ENCODE measurements at places on chromosomes 2 and 18.
A peak's percentile ranks its signal among the peaks of the same experiment; 100 is the strongest.

DNA sequence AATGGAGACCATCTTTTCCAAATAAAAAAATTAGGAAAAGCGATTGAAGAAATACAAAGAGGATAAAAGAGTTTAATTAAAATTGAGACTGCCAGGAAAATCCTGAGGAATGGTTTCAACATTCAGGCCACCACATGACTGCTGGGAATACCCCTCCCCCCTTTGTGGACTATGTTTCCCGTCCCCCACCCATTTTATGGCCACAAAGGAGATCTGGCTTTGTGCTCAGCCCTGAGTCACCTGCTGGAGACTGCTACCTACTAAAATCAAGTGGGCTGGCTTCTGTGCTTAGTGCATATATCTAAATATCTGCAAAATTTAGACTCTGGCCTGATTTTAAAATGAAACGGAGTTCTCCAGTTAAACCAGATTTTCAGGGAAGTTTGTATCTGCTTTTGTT lies 10.1 kb downstream of the RND3 start:
- no peak for DNase-seq

DNA sequence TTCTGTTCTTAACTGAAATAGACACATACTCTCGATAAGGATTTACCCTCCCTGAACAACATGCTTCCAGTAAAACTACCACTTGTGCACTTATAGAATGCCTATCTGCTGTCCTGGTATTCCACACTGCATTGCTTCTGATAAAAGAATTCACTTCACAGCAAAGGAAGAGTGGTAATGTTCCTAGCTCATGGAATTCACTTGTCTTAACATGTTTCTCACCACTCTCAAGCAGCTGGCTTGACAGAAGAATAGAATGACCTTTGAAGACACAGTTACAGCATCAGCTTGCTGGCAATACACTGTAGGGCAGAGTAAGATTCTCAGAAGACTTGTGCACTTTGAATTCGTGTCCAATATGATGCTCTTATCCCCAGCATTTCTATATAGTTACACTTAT lies 524.1 kb upstream of the CNTNAP5 start:
- DNase-seq = no peak

DNA sequence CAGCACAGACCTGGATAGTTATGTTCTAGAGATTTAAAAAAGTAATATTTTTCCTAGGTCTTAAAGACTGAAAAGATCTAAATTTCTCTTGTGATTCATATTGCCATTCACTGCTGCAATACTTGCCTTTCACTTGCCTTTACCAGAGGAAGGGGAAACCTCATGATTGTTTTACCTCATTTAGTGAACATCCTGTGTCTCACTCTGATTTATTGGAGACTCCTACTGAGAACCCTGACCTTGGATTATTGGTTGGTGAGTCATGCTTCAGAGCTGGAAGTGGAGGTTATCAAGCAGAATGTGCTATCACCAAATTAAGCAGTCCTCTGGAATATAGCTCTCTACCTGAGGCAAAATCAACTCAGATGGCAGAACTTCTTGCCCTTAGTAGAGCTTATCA lies 500.5 kb downstream of the TSN start:
- no peak for DNase-seq

GRCh38 chr2:72036595-72036994 lies 111.1 kb downstream of the CYP26B1 start:
- DNase-seq = no peak

DNA sequence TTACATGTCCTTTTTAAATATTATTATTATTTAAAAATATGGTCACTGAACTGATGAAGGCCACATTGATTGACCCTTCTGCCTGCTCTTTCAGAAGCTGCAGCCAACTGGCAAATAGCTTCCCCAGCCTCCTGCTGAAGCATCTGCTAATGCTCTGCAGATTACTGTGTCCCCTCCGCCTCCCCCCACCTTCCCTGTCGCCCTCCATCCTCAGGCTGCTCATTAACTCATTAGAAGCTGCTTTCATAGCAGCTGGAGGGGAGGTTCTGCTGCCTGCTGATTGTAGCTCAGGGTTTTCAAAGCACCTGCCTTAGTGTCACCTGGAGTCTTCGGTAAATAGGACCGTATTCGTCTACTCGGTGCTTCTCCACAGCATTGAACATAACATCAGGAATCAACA lies 24.8 kb upstream of the LMAN1 start:
- DNase-seq = no peak

DNA sequence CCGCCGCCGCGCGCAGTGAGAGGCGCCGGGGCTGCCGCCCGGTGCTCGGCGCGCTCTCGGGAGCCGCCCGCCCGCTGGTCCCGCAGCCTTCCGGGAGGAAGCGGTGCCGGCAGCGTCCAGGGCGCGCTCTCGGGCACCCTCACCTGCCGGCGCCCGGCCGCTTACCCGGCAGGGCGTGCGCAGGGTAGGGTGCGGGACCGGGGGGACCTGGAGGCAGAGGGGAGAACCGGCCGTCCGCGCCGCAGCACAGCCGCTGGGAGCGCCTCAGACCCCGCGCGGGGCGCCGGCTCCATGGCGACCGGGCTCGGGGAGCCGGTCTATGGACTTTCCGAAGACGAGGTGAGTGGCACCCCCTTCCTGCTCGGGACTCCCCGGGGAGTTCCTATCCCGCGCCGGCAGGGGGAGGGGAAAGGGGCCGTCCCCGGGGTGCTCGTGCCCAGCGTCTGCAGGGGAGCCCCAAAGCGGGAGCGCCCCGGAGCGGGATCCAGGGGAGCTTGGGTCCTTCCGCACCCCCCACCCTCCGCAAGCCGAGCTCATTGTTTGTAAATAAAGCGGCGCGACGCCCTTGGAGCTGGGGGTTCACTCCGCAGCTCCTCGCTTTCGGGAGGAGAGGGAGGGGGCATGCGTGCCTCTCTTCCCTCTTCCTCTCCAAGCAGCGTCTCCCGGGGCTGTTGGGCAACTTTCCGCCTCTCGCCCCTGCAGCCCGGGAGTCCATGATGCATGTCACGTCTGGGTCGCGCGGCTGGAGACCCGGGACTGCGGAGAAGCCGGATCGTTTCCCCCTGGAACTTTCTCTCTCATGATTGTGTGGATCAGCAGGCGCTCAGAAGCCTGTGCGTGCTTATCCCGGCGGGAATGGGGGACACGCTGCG lies 580 bp downstream of the NEDD4L start:
- peak; percentile 48 for DNase-seq

- no peak for DNase-seq
Observed at GRCh38 chr2:56505885-56506284, 322.1 kb downstream of the CCDC85A start.

DNA sequence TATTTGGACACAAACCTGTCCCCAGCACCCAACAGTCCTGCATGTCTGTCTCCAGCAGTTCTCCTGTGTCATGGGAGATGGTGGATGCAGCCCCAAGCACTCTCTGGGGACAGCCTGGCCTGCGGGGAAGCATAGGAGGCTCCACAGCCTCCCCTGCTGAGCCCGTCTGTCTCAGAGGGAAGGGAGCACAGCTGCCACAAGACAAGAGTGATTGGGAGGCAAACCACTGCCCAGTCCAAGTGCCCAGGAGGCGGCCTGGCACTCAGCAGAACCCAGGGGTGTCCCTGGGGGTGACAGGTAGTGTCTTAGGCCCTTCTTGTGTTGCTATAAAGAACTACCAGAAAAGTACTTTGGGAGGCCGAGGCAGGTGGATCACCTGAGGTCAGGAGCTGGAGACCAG lies 211.2 kb upstream of the MYT1L start:
- DNase-seq = no peak

- no peak for DNase-seq
Observed at GRCh38 chr18:74142252-74142651, 5.4 kb downstream of the FBXO15 start.

GRCh38 chr18:9419956-9420631 lies 55.2 kb upstream of the RALBP1 start:
- no peak for DNase-seq

DNA sequence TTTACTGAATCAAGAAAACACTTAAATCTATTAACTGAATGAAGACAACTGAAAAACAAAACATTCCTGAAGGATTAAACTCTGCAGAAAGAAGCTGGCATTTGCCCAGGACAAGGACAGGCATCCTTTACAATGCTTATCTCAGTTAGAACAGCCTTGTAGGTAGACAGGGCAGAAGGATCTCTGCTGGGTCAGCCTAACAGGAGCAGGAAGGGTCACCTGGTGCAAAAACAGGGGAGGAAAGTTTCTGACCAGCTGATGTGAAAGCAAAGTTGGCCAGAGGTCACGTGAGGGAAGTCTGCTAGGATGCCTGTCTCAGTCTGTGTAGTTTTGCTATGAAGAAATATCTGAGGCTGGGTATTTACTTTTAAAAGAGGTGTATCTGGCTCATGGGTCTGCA lies 348.6 kb downstream of the ANAPC1 start:
- no peak for DNase-seq

DNA sequence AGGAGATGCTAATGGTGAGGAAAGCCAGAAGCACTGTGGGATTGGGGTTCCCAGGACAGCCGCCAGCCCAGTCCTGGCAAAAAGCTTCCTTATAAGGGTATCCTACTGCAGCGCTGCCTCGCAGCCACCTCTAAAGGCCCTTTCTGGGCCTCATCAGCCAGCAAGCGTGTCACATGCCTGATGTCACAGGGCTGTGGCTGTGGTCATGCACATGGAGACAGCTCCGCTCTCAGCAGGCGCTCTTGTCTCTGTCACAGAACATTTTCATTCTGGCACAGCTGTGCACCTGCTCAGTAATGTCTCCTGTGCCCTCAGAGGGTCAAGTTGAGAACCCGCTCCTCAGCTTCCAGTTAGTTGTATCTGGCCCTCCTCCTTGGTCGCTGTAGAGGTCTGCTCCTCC lies 17.7 kb upstream of the MAL start:
- DNase-seq = peak; percentile 54

DNA sequence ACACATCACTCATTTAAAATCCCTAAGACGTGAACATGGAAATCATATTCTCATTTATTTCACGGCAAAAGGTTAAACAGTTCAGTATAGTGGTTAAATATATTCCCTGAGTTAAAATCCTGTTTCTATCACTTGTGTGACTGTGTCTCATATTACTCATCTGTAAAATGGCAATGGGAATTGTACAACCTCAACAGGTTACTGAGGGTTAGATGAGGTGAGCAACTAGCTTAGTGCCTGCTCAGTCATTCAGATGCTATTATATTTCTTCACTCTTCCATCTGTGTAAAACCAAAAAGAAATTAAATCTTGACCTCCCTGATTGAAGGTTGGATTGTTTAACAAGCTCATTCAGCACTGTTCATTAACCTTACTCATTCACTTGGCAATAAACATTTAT lies 212.4 kb upstream of the STK17B start:
- no peak for DNase-seq

- no peak for DNase-seq
Observed at GRCh38 chr2:176138923-176139660, 9.6 kb downstream of the HOXD8 start.

- DNase-seq = no peak
Observed at GRCh38 chr2:170974304-170974993, 45.4 kb downstream of the GORASP2 start.

GRCh38 chr2:96801786-96802595 lies 14.1 kb upstream of the CNNM3 start:
- no peak for DNase-seq

GRCh38 chr2:223944166-223944702 lies 901 bp downstream of the WDFY1 start:
- DNase-seq = no peak

DNA sequence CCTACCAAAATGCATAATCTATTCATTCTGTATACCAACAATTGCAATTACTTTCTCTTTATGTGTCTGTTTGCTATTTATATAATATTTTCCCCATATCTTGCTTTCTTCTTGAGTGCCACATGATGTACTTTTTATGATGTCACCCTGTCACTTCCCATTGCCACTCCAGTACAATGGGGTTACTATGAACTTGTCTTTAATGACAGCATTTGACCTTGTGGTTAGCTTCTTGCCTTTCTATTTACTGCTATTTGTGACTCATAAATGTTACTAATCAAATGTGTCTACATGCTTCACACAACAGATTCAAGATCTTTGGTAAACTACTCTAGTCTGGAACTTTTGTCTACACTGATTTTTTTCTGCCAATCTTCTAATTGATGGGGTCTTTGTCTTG lies 486.3 kb downstream of the NR4A2 start:
- DNase-seq = no peak

GRCh38 chr2:164816046-164816445 lies 25.6 kb downstream of the COBLL1 start:
- no peak for DNase-seq

DNA sequence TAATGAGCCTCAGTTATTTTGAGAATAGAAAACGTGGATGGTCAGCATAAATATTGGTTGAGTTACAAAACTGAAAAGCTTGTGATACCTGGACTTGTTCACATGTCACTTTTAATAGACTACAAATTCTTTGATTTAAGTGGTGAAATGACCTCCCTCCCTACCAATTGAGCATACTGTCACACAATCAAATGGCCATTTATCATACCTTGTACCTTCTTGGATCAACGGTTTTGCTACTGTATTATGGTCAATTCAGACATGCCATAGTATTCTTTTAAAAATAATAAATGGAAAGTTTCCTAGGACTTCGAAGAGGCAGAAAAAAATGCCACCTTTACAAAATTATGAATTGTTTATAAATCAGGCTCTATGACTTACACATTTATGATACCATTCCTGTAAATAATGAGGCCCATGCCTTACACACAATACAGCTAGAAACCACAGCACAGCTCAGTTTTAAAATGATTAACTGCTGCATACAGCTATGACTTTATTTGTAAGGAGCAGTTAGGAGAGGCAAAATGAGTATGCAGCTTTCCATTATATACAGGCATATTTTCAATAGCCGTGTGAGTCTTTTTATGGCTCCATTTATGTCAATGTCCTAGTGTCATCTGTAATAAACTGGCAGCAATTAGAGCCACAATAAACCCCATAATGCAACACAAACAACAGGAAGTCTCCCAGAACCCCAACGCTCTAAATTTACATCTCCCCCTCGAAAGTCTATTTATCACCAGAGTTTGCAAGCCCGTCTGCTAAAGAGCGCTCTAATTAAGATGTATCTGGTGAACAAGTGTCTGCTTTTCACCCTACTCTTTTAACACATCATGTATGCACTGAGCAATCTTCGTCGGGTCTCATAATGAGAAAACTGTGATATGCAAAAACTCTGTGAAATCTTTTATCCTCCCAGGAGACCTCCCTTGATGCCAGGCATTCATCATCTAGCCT lies 176.1 kb downstream of the ZNF521 start:
- no peak for DNase-seq

GRCh38 chr2:195612611-195613495 lies 44.2 kb upstream of the SLC39A10 start:
- DNase-seq = no peak

GRCh38 chr2:9074930-9075329 lies 71.4 kb upstream of the MBOAT2 start:
- no peak for DNase-seq

GRCh38 chr2:10019174-10019573 lies 24.2 kb upstream of the KLF11 start:
- DNase-seq = no peak

GRCh38 chr18:11215216-11215615 lies 65.8 kb upstream of the PIEZO2 start:
- peak; percentile 1 for DNase-seq

All from midbrain (tissue), 1 donor.